ENCODE measurements at places on chromosomes 5 and 9.

GRCh38 chr5:177595026-177595585, 3.1 kb downstream of the TMED9 start:
- DNase-seq = no peak

- no peak for DNase-seq
These were observed 412 bp downstream of the RIOK2 start for GRCh38 chr5:97182571-97183099.

DNA sequence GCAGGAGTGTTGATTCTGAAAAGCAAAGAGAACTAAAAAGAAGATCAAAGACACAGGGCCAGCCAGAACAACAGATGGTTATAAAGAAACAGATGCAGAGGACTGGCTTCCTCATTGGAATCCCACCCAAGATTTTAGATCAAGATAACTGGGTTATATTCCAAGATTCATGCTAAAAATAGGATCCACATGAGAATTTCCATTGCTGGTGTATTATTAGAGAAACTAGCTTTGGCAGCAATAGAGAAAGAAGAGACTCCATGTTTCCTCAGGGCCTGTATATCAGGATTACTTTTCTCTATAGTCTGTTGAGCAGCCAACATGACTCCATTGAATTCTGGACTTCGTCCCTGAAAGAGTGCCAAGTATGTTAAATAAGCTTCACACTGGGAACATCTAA, 367.3 kb downstream of the TUSC1 start:
- DNase-seq = no peak

- DNase-seq = no peak
These were observed 141.8 kb upstream of the MAST4 start for GRCh38 chr5:66454186-66455078.

DNA sequence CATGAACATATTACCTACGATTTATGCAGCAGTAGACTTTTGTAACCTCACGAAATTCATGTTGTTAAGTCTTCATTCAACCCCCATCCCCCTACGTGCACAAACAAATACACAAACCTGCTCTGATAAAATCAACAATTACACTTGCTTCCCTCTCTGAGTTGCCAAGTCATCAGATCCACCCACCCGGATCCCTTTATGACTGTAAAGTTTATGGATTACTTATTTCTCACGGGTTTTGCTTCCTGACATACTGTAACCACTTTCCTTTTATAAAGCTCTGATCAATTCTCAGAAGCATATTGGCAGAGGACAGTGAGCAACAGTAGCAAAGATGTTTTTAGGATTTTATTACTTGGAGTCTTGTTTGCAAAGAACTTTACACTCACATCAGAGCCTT, 70.5 kb downstream of the MLLT3 start:
- DNase-seq = no peak

- no peak for DNase-seq
These were observed 44.8 kb downstream of the ZNF618 start for GRCh38 chr9:113920872-113921271.

DNA sequence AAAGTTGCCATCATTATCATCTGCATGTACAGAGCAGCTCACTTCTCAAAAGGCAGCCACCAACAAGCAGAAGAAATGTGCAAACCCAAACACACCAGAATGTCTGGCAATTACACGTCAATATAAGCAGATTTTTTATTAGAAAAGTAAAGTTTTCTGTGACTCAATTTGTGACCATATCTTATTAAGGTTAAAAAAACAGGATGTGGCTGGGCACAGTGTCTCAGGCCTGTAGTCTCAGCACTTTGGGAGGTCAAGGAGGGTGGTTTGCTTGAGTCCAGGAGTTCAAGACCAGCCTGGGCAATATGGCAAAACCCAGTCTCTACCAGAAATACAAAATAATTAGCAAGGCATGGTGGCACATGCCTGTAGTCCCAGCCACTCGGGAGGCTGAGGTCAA, 176.7 kb downstream of the FANCC start:
- DNase-seq = no peak

DNA sequence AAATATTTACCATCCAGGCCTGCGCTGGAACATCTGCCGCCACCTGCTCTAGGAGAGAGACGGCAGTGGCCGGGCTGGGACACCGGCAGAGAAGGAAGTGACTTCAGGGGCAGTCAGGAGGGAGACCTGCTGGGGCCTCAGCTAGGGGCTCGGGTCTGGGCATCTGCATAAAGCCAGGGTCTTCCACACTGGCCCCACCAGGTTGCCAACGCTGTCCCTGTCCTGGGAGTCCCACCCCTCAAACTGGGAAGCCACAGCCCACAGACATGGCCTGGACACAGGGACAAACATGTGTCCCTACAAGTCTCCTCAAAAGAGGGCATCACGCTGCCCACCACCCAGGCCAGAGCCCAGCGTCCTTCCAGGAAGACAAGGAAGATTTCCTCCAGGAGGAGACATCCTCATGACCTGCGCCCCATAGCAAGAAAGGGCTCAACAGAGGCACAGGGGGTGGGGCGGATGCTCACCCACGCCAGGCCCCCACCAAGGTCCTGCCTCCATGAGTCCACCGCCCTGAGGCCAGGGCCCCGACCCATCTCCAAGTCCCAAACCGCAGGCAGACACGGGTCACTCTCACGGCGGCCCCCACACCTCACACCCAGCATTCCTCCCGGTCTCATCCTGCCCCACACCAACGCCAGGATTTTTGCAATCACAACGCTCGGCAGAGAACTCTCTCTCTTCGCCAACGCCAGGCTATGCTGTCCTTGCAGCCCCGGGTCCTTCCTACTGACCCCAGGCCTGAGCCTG, 9.0 kb downstream of the VAV2 start:
- DNase-seq = no peak

DNA sequence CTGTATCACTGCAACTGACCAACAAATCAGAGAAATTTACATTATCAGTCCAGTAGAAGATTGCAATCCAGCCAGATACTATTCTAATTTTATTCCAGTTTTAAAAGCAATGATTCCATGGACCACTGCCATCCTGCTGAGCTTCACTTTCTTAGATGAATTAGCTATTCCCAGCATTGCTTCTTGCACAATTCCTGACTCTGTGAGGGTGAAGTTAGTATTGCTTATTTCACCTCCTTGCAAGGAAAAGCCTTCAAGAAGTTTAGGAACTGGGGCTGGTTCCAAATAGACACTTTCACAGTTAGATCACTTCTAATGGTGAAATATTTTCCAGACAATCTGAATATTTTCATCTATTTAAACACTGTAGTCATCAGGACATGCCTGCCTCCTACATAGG, 338.6 kb upstream of the TNC start:
- no peak for DNase-seq

DNA sequence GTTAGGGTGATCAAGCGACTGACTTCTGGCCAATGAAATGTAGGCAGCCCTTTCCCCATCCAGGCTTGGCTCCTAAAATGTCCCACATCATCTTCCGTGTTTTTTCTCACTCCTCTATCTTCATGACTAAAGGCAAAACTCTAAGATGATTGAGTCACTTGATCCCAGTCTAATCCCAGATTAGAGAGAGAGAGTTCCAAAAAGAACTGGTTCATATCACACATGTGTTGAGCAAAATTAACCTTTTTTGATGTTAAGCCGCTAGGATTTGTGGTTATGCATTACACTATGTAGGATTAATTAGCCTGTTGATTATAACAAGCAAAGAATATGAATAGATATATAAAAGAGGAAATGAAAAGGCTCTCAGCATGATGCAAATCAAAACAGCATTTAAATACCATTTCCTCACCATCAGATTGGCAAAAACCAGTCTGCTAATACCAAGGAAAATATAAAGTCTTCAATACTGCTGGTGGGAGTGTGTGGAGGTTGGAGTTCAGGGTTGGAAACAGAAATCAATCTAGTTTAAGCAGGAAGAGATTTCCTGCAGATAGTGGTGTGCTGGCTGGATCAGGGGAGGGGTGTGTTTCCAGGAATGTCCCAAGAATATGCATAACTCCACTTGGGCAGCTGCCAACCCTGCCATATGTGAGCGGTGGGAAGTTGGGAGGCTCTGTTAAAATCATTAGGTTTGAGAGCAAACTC, 187.6 kb upstream of the S1PR3 start:
- DNase-seq = no peak

GRCh38 chr9:136199391-136200288, 5.3 kb downstream of the LHX3 start:
- no peak for DNase-seq

Measured in NCI-H345 (cell line).